Activated CD4-positive, alpha-beta T cell treated with anti-CD3 and anti-CD28 coated beads for 1 hour (primary cell): ENCODE measurements at places on chromosomes 4 and X.

DNA sequence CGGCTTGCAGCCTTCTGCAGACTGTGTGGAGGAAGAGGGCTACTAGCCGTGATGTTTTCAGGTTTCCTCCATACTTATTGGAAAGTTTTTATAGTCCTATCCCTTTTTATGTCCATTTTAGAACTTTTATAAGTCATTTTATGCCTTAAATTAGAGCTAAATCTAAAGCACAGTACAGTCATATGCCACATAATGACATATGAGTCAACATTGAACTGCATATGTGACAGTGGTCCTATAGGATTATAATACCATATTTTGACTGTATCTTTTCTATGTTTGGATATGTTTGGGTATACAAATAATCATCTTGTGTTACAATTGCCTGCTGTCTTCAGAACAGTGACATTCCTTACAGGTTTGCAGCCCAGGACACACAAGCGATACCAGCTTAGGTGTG lies 200.2 kb downstream of the SPRY1 start:
- no peak for DNase-seq

DNA sequence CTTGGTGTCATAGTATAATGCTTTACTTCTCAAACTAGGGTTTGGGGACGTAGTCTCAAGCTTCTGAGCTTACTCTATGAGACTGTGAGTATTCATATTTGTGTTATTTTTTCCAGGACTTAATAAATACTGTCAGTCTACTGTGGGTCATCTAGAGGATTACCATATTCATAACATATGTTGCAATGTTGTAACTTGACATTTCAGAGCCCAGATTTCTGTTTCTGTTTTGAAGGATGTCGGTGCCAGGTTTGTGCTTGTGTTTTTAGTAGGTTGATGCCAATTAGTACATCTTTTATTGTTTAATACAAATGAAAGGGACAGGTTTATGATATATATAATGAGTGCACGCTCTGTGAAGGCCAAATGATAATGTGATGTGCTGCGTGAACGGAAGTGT lies 69.6 kb downstream of the SPANXN4 start:
- no peak for DNase-seq

- no peak for DNase-seq
These were observed 12.3 kb downstream of the PITX2 start for GRCh38 chr4:110610620-110610939.

- DNase-seq, result no peak
These were observed 28.2 kb downstream of the ACOX3 start for GRCh38 chr4:8412288-8412687.

GRCh38 chr4:149166876-149167275 lies 648.8 kb downstream of the IQCM start:
- no peak for DNase-seq

DNA sequence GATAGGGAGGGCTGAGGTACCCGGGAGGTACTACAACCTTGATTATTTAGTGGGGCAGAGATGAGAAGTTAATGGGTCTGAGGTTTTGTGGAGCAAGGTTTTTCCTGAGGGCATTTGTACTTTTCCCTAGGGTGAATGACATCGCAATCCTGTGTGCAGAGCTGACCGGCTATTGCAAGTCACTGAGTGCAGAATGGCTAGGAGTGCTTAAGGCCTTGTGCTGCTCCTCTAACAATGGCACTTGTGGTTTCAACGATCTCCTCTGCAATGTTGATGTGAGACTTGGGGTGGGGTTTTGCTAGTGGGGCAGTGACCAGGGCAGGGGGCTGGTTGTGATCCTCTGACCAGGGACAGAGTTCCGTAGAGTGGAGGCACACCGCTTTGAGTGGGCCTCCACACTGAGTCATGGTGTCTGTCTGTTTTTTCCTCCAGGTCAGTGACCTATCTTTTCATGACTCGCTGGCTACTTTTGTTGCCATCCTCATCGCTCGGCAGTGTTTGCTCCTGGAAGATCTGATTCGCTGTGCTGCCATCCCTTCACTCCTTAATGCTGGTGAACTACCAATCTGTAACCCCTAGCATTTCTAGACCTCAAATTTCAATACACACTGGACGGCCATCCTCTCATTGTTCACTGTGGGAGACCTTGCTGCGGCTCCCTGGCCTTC lies 9.9 kb downstream of the MED12 start:
- no peak for DNase-seq

DNA sequence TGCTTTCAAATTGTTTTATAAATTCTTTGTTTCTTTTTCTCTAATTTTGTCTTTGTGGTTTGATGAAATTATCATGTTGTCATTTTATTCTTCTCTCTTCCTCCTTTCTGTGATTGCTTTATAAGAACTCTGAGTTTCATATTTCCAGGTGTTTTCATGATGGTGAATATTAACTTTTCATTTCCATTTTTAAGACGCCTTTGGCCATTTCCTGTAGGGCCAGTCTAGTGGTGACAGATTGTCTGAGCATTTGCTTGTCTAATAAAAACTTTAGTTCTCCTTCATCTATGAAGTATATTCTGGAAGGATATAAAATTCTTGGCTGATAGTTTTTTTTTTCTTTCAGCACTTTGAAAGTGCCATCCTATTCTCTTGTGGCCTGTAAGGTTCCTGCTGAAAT lies 128.1 kb downstream of the FAM13A start:
- no peak for DNase-seq

- no peak for DNase-seq
These were observed 65.5 kb downstream of the HAND2 start for GRCh38 chr4:173464481-173464880.

- DNase-seq, result no peak
These were observed 220.1 kb downstream of the RAB28 start for GRCh38 chr4:13263967-13264525.
